ENCODE measurements at places on chromosomes 16 and 17.

GRCh38 chr17:42678951-42679491 is 2.2 kb upstream of the PLEKHH3 start:
- DNase-seq, result peak; percentile 86

- peak; percentile 8 for DNase-seq
These were observed 1.1 kb downstream of the NAA38 start for GRCh38 chr17:7856011-7856810.

DNA sequence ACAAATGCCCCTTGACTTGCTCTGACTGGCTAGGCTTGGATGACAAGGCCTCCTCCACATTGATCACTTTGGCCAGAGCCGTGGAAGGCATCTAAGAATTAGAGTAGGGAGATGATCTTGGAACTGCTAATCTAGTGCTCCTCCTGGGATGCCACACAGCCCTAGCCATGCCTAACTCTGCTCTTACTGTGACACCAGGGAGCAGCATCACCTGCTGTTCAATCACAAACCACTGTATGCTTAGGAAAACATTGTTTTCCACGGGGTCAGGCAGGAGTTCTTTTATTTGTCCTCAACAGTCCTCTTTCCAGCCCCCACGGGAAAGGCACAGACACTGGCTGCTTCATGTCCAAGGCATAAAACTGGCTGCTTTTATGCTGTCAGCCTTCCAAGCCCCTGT is 46.3 kb downstream of the C16orf78 start:
- DNase-seq, result no peak

DNA sequence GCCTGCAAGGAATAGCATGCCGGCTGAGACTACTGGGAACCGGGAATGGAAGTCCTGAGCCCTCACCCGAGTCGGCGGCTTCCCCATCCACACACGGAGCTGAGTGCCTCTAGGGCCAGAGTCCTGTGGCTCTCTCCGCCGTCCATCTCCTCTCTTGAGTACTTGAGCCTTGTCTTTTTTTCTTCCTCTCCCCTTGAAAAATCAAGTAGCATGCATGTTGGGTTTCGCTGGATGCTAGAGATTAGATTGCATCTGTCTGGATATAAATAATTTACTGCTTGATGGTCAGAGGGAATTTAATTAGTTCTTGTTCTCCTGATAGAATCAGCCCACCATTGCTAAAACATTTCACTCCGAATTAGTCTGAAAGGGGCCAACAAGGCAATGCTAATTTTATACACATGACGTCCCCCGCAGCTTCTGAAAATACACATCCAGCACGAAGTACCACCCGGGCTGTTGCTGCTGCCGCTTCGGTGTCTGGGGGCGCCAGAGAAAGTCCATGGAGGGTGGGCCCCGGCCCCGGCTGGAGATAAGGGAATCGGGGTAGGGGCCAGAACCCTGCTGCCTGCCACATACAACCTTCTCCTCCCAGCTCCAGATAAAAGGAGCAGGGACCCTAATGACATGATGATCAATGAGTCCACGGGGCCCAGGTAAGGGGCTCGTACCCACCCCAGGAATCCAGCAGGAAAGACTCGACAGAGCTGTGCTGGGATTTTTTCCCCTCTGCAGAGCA is 48.5 kb downstream of the RBFOX3 start:
- DNase-seq, result no peak

GRCh38 chr17:52235516-52235915 is 77.0 kb upstream of the CA10 start:
- DNase-seq, result no peak

Data from NCI-H1436 (cell line).